CD4-positive, alpha-beta T cell treated with Interleukin-10 for 1 hour (primary cell): ENCODE measurements at places on chromosomes 6 and 20.

DNA sequence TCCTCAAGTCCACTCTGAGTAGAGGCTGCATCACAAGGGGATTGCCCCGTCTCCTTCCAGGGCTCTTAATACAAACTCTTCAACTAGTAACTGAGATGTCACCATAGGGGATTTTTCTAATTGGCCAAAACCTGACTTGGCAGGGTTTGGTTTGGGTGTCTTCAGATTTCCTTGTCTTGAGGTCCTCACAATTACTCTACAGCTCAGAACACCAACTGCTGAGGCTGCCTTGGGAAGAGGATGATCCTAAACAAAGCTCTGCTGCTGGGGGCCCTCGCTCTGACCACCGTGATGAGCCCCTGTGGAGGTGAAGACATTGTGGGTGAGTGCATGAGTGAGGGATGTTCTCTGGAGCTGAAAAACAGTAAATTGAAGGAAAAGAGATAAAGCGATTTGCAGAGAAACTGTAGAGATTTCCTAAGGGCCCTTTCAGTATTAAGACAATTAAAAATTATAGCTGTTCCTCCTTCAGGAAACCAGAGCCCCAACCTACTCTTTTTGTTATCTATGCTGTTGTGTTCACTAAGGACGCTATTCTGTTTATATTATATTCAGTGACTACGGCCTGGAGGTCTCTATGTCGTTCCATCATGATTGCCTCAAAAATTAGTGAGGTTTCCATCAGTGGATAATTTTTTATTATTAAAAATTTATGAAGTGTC, at the start of gene HLA-DQA1:
Gene HLA-DQA1 (plus strand): TSS at position 188 of the 662 bp plus-strand sequence. CDS start 53 bp downstream, at position 241.
- DNase-seq = peak; percentile 72

DNA sequence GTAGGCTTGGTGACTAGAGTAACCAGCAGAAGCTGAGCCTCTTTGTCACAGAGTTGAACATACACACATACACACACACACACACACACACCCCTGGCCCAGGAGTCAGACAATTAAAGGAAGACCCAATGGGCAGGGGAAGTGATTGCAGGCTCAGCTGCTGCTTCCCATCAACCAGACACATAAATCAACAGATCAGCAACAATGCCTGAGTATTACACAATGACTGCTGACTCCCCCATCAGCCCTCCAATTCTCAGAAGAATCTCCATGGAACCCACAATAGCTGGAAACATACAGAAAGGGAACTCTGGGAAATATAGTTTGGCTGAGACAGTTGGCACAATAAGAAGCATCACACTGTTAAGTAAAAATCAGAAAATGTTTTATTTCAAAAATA, 270.4 kb upstream of the PLCB4 start:
- no peak for DNase-seq

DNA sequence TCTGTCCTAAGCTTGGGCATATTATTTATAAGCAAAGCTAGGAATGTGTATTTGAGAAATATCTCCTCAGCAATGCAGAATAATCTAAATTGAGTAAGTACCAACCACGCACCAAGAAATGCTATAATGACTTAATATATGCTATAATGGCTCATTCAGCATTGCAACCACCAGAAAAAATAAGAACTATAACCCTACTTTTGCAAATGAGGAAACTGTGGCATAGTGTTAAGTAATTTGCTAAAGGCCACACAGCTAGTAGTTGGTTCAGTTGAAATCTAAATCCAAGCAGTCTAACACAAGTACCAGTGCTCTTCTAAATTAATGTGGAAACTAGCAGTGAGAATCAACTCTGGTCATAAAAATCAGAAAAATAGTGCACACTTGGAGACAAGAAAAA, 35.7 kb downstream of the HBS1L start:
- DNase-seq = no peak

DNA sequence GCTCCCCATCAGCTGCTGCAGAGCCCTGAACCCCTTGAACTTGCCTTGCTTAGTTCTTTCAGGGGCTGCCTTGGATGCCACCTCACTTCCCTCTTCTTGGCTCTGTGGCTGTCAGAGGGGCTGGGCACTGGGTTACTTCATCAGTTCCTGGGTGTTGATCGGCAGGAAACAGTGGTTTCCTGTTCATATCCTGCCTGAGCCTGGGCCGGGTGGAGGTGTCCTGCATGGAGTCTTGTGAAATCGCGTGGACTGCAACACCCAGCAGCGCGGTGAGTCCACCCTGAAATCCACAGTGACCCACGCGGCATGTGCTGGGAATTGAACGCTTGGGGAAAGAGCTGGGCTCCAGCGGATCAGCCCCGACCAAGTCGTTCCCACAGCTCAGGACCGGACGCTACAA, 97.5 kb downstream of the CDH26 start:
- peak; percentile 67 for DNase-seq

DNA sequence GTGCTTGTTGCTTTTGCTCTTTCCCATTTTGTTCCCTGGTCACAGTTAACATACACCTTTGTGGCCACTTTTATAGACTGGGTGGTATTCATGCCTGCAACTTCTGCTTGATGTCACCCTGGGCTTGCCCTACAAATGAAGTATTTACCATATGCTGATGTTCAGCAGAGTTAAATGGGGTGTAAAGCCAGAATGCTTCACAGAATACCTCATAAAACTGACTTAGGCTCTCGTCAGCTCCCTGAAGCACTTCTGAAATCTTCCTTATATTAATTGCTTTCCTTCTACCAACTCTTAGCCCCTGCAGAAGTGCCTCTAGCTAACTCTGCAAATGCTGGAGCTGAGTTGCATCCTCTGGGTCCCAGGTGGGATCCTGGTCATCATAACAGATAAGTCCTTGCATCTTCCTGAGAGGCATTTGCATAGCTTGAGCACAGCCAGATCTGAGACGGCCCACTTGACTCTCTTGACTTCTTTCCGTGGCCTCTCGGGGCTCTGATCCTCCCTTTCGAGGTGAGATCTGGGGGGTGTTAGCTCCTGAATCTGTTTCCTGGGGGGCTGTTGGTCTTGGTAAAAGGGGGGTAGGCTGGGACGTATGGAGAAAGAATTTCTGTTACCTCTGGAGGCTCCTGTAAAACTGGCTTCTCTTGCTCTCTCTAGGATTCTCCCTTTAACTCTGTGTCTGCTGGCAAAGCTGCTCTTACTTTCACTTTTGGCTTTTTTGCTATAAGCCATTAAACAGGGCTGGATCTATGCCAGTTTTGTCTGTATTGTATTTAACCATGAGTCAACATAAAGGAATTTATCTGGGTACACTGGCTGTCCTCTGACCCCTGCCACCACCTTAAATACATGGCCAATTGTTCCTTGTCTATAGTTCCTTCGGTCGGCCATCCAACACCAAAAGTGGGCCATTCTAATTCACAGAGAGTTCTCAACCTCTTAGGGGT, 223.0 kb upstream of the SYNCRIP start:
- DNase-seq = peak; percentile 2

DNA sequence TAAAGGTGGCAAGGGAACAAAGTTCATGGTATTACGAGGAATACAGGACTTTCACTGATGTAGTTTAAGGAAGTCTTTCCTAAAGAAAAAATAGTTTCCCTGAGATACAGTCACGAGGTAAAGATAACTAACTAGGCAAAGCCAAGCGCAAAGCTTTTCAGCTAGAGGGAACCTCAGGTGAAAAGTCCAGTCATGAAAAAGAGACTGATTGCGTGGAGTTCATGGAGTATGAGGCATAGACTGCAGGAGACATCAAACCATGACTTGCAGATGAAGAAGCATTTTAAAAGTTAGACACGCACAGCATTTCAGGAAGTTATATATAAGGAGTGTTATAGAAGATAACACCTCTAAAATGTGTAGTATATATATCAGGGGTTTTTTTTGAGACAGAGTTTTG, 205.6 kb upstream of the ZNF184 start:
- DNase-seq = no peak

DNA sequence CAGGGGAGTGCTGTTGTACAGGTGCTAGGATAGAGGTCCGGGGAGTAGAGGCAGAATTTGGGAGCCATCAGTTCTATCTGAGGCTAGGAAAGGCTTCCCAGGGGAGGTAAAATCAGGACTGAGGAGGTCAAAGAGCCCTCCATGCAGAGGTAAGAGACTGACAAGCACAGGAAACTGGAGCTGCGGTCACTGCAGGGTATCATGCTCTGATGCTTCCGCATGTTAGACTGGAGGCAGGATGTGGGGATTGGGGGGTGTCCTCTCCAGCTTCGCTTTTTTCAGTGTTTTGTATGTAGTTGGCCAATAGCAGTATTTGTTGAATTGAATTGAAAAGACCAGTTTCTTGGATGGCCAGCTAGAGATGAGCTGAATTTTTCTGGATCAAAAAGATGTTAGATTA, 87.8 kb downstream of the SLC22A3 start:
- DNase-seq = no peak

DNA sequence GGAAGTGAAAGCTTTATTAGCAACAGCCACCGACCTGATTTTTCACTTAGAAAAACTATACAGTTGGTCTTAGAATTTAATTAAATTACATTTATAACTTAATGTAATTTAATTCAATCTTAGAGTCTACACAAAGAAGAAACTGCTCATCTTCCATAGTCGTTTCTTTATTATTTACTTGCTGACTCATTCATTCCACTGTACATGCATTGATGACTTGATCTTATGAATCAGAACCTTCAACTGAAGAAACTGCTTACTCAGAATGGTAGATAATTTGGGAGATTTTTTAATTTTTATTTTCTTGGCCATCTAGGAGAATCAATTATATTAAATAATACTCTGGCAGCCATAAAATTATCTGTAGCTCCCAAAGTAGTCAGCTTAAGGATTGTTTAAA, 1021.6 kb upstream of the FLRT3 start:
- no peak for DNase-seq

GRCh38 chr6:36968266-36968977, 13.9 kb downstream of the PI16 start:
- DNase-seq = no peak

- DNase-seq = no peak
Observed at GRCh38 chr20:32033316-32033715, 18.7 kb upstream of the HCK start.

DNA sequence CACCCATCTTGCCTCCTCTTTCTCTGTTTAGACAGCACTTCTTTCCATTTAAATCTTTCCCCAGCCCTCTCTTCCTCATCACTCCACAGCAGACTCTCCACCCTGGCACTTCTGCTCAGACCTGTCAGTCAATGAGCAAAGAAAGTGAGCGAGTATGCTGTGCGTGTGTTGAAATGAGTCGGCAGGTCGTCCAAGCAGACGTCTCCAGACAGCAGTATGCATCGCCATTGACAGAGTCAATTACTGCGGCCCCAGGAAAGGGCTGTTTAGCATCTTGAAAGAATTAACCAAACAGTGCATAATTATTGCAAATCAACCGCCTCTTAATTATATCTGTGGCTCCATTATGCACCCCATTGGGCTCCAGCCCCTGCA, 54.8 kb upstream of the KCNG1 start:
- no peak for DNase-seq

DNA sequence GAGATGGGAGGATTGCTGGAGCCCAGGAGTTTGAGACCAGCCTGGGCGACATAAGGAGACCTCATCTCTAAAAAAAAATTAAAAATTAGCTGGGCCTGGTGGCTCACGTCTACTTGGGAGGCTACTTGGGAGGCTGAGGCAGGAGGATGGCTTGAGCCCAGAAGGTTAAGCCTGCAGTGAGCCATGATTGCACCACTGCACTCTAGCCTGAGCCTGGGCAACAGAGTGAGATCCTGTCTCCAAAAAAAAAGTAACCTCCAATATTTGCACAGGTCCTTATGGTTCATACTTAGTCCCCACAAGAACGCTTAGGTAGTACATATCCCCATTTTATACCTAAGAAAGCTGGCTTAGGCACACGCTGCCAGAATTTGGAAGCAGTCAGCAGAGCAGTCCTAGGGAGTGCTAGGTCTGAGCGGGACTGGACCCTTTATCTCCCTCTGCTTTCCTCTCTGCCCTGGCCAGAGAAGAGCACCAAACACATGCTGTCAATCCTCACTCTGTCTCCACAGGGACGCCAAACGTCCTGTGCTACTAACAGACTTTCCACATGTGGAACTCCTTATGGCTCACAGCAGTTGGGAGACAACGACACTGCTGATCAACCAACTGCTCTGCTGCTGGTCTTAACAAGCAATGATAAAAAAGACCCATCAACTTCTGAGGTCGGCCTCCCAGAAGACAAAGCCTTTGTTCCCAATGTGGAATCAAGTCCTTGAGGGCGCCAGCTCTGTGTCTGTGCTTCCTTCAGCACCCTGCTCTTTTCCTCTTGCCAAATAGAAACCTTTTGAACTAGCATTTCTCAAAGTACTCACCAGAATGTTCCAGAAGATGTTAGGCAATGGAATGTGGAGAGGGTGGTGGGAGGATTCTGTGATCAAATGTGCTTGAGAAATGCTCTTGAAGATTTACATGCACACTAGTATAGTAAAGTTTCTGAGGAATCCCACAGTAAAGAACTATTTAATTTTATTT, 226.3 kb upstream of the DTNBP1 start:
- no peak for DNase-seq

- DNase-seq = no peak
Observed at GRCh38 chr20:44958276-44958675, 1.9 kb downstream of the TOMM34 start.

DNA sequence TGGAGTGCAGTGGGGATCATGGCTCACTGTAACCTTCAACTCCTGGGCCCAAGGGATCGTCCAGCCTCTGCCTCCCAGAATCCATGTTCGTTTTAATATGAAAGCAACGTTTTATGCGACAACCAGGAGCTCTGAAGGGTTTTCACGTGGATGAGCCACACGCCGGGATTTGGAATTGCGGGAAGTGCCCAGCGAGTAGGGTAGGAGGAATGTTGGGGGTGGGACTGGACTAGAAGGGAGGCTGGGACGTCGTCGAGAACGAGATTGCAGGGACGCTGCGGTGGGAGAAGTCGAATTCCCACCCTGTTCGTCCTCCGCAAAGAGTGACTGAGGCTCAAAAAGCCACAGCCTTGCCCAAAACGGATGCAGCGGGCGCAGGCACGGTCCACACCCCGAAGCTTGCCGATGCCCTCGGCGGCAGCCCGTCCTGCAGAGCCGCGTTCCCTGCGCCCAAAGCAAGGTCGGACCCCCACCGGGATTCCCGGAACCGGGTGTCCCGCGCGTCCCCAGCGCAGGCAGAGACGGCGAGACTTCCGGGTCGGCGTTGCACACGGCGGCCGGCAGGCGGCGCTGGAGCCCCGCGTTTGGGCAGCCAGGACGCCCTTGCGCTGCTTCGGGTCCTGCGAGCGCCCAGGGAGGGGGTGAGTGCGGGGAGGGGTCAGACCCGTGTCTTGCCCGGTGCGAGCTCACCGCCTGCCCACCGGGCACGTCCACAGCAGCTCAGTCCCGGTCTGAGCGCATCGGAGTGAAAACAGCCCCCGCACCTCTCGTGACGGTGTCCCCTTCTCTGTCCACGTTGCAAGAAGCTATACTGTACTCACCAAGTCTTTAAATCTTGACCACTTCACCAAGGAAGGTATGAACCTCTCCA, 87.8 kb downstream of the DHX35 start:
- peak; percentile 83 for DNase-seq
